ENCODE measurements at places on chromosomes 3 and 15.

GRCh38 chr3:196246612-196247308 lies 30.4 kb downstream of the SLC51A start:
- DNase-seq = peak; percentile 27

DNA sequence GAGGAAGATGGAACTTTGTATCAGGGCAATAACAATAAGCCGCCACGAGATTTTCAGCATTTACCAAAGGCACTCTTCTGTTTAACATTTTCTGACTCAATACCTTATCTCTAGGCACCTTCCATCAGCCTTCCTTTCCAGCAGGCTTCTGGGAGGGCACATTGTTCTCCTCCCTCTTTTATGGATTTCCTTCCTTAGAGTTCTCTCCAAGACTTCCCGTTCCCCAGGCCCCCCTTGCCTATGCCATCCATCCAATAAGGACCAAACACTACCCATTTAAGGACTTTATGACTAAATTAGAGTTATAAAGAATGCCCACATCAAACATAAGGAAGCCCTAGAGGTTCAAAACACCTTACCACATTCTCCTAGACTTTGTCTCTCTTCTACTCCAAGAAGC lies 71.0 kb upstream of the ACP3 start:
- DNase-seq = no peak

- DNase-seq = peak; percentile 17
These were observed 120.0 kb downstream of the TMCO5A start for GRCh38 chr15:38054488-38054887.

DNA sequence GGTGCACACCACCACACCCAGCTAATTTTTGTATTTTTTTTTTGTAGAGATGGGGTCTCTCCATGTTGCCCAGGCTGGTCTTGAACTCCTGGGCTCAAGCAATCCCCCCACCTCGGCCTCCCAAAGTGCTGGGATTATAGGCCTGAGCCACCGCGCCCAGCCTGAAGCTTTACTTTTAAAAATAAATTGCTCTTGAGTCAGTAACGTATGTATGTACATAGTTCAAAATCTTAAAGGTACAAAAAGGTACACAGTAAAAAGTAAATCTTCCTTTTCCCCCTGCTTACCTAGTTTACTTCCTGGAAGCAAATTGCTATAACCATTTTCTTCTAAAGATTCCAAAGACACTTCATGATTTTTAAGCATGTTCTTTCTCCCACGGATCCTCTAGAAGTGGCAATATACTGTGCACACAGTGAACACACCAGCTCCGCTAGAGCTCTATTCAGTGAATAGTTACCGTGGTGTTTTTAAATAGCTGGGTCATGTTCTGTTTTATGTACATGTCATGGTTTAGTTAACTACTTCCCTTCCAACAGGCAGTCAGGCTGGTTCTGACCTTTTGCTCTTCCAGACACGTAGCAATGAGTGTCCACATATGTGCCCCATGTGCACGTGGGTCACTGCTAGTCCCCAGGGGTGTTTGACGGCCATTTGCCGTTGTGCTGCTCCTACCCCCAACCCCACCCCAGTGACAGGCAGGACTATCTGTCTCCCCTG lies 82.1 kb downstream of the EEFSEC start:
- DNase-seq = peak; percentile 68

DNA sequence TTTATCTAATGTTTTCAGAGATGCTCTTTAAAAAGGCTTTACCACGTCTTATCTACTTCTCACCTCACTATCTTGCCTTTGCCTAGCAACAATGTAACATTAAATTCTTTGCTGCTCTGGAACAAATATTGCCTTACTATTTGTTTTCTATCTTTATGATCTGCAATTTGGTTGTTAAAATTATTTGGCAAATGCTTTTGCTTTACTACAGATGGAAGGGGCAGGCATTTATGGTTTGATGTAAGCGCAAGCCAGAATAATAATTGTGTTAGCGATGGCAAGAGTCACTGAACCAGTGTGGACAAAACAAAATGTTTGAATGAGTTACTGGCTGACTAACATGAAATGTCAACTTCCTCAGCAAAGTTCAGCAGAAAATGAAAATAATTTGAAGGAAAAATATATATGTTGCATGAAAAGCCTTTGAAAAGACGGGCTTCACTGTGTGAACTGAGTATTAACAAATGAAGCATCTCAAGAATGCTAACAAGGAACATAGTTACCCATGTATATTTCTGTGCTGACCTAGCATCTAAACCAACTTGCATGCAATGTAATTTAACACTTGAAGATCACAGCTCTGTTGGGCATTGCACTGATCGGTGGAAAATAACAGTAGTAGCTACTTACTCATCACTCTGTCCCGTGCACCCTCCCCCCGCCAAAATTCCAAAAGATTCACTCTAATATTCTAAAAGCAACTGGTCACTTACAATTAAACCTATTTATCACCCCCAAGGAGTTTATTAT lies 454.0 kb upstream of the ARHGEF26 start:
- peak; percentile 7 for DNase-seq
